ENCODE measurements at places on chromosomes 3 and 15. TPM values are rescaled to one million over a fixed set of nuclear protein-coding genes. Genes with fewer than 3 reads are reported as not detected.

The ZNF80 gene
- total RNA-seq: not detected

The TMCO5A gene
- not detected for total RNA-seq

The CPNE9 gene
- total RNA-seq: not detected

The GOLGA6L9 gene
- 1.1 TPM for total RNA-seq

The CLDN1 gene
- 4.7 TPM for total RNA-seq

The TMC3 gene
- not detected for total RNA-seq

The TGM4 gene
- total RNA-seq: under 0.01 TPM

The MYLK gene
- 521 TPM for total RNA-seq

The NR2E3 gene
- total RNA-seq: under 0.01 TPM

The SOX2 gene
- not detected for total RNA-seq

The IQCF5 gene
- total RNA-seq: not detected

The NEO1 gene
- 16.3 TPM for total RNA-seq

The SRGAP3 gene
- total RNA-seq: 1.4 TPM

The GPR27 gene
- total RNA-seq: not detected
